ENCODE measurements at places on chromosomes 6 and 20.

GRCh38 chr6:106518748-106519147 lies 110.5 kb downstream of the RTN4IP1 start:
- no peak for DNase-seq

- no peak for DNase-seq
Measured at GRCh38 chr20:46626758-46627157, 24.5 kb downstream of the SLC13A3 start.

DNA sequence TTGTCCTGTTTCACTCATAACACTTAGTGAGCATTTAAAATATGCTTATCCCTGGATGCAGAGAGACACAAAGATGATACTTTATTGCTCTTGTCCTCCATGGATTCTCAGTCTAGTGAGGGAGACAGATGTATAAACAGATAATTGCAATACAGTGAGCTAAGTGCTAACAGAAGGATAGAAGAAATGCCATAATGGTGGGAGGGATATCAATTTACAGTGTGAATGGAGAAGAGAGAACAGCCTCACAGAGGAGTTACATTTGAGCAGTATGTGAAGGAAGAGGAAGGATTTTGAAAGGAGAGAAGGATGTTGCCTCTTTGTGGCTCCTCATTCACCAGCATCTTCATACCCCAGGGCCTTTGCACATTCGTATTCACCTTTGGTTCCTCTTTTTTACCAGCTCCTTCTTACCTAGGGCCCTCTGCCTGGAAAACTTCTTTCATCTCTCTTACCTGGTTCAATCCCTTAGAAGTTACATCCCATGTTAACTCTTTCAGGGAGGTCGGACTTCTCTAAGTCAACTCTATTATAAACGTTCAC lies 341.7 kb downstream of the PRL start:
- peak; percentile 93 for DNase-seq

DNA sequence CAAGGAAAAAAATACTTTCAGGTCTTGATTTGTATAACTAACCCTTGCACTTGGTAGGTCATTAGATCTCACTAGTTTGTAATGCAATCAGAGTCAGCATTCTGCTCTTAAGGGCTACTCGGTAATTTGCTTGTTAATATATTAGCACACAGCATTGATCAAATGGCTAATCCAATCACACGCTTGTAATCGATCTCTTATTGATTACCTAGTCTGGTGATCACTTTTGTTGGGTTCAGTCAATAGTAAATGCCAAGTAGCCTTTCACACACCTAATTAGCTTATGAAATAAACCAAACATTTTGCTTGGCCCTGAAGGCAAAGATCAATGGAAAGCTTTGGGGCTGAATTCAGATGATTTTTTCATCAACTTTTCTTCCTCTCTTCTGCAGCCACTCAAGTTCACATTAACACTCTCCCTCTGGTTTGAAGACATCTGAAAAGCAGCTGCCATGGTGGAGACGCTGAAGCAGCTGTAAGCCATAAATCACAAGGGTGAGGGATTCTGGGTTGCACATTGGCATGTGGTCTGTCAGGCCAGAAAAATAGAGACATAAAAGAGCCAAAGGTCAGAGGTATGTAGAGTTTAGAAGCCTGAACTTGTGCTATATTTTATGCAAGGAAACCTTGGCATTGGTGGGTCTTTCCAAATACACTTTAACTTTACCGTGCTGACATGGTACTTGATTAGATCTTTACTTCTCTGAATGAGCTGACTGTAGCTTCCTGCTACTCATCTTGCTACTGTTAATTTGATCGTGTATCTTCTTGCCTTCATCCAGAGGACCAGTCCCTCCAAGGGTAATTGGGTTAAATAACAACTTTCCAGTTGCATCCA lies 234.4 kb downstream of the SIM1 start:
- DNase-seq = no peak

DNA sequence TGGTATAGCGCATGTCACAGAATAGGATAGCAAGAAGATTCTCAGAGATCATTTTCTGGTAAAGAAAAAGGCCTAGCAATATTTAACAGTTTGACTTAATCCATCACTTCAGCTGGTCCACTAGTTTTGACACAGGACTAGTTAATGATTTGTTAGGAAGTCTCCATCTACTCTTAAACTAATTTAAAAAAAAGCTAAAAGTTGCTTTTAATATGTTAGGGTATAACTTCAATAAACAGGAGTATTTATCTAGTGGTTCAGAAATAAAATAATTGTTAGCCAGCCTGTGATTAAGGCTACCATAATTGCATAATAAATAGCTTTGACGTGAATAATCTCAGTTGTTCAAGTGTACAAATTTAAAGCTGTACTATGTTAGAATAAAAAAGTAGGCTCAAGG lies 195.6 kb downstream of the FUT9 start:
- DNase-seq = no peak

GRCh38 chr6:136764517-136764993 lies 27.7 kb downstream of the MAP3K5 start:
- no peak for DNase-seq

- DNase-seq = no peak
Measured at GRCh38 chr20:48932375-48932941, 10.9 kb downstream of the ARFGEF2 start.

GRCh38 chr20:33522256-33522820 lies 32.4 kb downstream of the CBFA2T2 start:
- DNase-seq = peak; percentile 62

DNA sequence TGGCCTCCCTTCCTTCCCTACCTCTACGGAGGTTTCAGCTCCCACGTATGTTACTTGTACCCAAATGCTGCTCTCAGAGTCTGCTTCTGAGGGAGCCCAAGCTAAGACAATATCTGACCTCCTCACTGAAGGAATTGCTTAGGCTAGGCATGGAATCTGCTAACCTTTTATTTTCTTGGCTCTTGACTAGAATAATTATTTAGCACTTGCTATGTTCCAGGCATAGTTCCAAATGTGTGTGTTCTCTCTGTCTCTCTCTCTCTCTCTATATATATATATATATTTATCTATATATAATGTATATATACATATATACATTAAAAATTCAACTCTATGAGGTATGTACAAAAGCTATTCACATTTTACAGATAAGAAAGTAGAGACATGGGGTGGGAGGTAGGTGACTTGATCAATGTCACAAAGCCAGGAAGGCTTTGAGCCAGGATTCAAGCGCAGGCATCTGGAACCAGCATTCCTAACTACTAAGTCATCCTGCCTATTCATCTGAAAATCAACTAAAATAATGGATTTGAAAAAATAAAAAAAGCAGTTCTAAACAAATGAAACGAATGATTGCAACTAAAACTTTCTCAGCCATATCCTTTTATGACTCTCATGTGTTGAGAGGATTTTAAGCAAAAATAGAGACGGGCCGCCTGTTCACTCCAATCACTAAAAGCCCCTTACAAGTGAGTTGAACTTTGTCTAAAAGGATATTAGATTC lies 189.7 kb upstream of the JAG1 start:
- DNase-seq = no peak

DNA sequence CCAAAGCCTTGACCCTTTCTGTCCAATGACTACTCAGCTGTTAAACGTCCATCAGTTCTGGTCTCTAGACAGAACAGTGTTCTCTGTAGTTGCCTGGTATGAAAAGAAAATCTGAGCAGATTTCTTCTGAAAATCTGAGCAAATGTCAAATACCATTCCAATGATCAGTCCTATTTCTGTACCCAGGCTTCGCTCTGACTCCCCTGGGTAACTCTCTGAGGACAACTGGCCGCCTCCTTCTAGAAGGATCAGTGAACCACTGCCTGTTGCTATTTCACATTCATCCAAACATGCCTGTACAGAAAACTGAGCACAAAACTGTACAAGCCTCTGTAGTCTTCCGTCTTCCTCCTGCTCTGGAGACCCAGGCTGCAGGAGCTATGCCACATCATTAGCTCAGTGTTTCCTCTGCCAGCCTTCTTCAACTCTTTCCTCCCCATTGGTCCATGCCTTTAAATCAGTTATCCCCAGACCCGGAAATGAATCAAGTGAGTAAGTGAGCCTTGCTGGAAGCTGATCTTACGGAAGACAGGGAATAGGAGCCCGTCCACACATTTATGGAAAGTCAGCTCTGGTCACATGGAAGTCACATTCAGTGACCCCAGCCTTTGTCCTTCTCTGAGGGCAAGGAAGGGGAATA lies 63.3 kb downstream of the DAAM2 start:
- no peak for DNase-seq

DNA sequence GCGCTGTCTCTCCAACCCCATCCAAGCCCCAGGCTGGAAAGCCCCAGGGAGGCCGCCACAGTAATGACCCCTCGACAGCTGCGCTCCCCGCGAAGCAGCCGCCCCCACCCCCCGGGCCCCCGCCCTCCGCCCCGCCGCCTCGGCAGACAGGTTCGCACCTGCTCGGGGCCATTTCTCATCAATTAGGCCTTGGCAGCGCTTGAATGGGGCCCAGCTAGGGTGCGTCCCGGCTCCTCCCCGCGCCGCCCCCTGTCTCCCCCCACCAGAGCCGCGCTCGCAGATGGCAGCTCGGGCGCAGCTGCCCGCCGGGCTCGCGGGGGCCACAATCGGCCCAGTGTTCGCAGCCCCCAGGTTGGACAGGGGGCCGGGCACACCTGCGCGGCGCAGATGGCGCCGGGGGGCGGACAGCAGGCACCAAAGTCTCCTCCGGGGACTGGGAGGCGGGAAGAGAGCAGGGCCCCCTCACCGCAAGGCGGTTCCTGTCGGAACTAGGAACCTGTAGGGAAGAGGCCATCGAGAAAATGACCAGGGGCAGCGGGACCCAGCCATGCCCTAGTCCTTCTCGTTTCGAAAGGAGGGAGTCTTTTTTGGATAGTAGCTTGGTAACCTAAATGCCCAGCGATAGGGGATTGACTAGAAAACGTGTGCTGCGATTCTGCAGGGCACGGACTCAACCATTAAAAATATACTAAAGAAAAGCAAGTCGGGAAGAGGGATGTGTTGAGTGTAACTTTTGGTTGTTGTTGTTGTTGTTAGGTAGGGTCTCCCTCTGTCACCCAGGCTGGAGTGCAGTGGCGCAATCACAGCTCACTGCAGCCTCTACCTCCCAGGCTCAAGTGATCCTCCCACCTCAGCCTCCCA lies 83.2 kb upstream of the EYA2 start:
- DNase-seq = peak; percentile 96

- no peak for DNase-seq
Measured at GRCh38 chr6:101921829-101922450, 528.4 kb downstream of the GRIK2 start.

- DNase-seq = no peak
Measured at GRCh38 chr6:101458336-101458735, 64.8 kb downstream of the GRIK2 start.

DNA sequence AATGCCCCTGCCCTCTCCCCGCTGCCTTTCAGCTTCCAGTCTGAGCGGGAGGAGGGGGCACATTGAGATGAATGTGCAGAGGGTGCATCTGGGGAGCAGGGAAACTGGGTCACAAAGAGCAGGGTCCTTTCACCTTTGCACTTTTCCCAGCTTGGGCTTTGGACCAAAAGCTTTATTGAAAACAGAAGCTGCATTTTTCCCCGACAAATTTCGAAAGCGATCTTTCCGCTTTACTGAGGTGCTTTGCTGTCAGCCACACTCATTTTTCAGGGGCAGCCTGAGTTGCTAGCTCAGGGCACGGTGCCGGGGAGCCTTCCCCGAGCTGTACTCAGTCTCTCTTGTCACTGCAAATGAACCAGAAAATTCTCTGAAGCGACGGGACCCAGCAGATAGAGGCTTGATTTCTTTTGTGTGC lies 283.7 kb upstream of the SOX4 start:
- no peak for DNase-seq
